ENCODE measurements at places on chromosomes 1 and 21.

GRCh38 chr1:183002267-183002666 is 21.0 kb upstream of the LAMC1 start:
- H3K4me3 ChIP-seq, result peak overlapping the region; percentile 27
- H3K4me1 ChIP-seq, result no peaks in the 10 kb centered on the region
- H3K27me3 ChIP-seq, result no peaks in the 10 kb centered on the region
- H3K27ac ChIP-seq, result no peak overlapping the region

DNA sequence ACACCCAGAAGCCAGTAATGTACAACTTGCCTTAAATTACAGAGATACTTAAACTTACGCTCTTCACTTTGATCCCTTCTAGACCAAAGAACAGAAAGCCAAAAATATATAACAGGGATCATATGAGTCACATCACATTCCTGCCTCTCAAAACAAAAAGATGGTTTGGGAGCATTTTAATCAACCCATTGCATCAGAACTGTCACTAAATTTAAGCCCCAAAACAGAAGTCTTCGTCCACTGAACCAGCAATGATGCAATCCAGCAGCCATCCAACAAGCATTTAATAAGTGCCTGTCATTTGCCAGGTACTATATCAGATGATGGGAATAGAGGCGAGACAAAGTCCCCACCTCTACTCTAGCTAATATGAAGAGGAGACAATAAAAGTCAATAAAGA is 42.7 kb upstream of the GLIS1 start:
- no peak for DNase-seq
- no peak overlapping the region for H3K4me3 ChIP-seq
- H3K4me1 ChIP-seq, result no peaks in the 10 kb centered on the region
- H3K27me3 ChIP-seq, result no peaks in the 10 kb centered on the region

DNA sequence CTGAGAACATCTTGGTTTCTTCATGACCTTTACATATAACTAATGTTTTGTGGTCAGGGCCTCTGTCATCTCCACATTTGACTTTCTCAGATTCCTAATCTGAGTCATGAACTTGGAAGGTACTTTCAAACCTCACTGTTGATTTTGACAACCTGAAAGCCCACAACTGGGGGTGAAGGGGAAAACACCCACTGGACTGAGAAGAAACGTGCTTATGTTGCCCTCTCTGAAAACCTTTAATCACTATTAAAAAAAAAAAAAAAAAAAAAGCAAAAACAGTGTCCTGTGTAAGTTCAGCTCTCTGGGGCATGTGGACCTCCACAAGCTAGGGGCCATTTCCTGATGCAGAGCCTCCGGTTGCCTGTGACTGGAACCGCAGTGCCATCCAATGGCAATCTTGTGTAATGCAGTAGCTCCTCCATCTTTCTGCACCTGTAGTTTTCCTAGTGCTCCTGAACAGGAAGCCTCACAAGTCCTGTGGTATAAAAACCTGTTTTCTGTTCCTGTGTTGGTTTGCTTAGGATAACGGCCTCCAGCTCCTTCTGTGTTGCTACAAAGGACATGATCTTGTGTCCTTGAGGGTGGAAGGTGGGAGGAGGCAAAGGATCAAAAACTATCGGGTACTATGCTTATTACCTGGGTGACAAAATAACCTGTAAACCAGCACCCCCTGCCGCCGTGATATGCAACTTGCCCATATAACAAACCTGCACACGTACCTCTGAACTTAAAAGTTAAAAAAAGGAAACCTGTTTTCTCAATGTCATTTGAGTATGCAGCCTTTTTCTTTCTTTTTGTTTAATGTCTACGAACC is 124.5 kb downstream of the ZNF648 start:
- DNase-seq, result no peak
- H3K36me3 ChIP-seq, result no peaks in the 10 kb centered on the region
- no peak overlapping the region for H3K27ac ChIP-seq
- no peaks in the 10 kb centered on the region for H3K27me3 ChIP-seq
- H3K4me1 ChIP-seq, result no peaks in the 10 kb centered on the region

- H3K4me1 ChIP-seq, result no peaks in the 10 kb centered on the region
- DNase-seq, result no peak
- no peak overlapping the region for H3K27ac ChIP-seq
- H3K36me3 ChIP-seq, result no peaks in the 10 kb centered on the region
- H3K27me3 ChIP-seq, result no peaks in the 10 kb centered on the region
Measured at GRCh38 chr1:18511149-18511873, 30.6 kb downstream of the KLHDC7A start.

- DNase-seq, result no peak
- no peak overlapping the region for H3K27ac ChIP-seq
- H3K27me3 ChIP-seq, result no peaks in the 10 kb centered on the region
- peaks cover 2% of the 10 kb centered on the region for H3K4me1 ChIP-seq
- H3K36me3 ChIP-seq, result peaks cover 3% of the 10 kb centered on the region
- peak overlapping the region; percentile 13 for H3K4me3 ChIP-seq
Measured at GRCh38 chr1:85413169-85413568, 51.8 kb downstream of the DDAH1 start.
